ENCODE measurements at places on chromosomes 11 and 22.

GRCh38 chr11:75812542-75813040, 2.4 kb upstream of the UVRAG start:
- no peak for DNase-seq

DNA sequence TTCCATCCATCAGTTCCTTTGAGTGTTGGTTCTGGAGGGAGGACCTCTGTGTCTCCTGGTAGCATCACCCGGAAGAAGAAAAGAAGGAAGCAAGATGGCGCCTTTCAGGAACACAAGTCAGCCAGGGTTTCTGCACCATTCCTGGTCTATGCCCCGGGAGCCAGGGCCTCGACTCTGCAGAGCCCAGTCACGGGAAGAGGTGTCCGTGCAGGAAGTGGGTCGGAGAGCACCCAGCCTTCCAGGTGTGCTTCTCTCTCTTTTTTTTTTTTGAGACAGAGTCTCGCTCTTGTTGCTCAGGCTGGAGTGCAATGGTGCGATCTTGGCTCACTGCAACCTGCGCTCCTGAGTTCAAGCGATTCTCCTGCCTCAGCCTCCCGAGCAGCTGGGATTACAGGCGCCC, 21.2 kb downstream of the MRPL21 start:
- no peak for DNase-seq

DNA sequence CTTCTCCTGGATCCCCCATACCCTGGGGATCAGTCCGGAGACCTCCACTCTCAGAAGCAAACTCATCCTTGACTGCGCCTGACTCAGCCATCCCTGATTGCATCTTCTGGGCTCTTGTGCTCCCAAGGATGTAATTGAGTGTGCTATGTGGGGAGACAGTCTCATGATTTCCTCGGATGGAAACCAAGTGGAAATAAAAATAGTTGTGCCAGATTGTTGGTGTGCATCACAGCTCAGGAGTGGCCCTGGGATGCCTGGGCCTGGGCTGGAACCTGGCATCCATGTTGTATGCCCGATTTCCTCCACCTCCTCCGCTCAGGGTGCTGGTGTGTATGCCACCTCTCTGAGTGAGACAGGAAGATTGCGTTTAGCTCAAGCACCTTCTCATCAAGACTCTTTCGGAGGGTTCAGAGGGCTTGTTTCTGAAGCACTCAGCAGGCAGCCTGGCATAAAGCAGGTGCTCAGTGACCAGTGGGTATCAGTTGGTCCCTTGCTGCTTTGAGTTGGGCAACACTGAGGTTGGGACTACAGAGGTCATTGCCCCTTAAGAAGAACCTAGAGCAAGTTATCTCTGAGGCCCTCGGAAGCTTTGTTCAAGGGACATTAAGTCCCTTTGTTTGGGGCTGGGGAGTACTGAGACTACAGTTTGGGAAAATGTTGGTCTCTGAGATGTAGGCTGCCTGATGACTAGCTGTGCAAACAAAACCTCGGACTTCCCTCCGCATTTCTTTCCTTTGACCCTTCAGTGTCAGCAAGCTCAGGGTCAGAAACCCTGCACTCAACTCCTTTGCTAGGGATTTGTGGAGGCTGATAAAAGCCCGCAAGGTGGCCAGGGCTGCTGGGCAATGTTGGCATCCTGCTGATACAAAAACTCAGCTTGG, 24.8 kb upstream of the MICAL2 start:
- DNase-seq, result no peak

DNA sequence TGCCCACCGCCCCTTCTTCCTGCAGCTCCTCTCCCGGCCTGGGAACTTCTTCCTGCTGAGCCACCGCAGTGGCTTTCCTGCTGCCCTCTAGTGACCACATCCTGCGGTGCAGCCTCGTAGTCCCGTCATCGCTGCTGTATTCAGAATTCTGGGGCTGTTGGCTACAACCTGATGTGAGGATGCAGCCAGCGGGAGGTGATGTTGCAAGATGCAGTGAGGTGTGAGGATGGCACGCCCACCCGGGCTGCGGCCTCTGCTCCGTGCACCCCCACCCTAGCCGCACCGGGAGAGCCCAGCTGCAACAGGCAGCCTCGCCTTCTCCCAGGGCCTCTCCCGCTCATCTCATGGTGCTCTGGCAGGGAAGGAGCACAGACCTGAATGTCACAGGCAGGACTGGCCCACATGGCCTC, 10.1 kb downstream of the CHST1 start:
- DNase-seq, result peak; percentile 94

GRCh38 chr22:31130873-31131272, 8.1 kb downstream of the INPP5J start:
- no peak for DNase-seq

DNA sequence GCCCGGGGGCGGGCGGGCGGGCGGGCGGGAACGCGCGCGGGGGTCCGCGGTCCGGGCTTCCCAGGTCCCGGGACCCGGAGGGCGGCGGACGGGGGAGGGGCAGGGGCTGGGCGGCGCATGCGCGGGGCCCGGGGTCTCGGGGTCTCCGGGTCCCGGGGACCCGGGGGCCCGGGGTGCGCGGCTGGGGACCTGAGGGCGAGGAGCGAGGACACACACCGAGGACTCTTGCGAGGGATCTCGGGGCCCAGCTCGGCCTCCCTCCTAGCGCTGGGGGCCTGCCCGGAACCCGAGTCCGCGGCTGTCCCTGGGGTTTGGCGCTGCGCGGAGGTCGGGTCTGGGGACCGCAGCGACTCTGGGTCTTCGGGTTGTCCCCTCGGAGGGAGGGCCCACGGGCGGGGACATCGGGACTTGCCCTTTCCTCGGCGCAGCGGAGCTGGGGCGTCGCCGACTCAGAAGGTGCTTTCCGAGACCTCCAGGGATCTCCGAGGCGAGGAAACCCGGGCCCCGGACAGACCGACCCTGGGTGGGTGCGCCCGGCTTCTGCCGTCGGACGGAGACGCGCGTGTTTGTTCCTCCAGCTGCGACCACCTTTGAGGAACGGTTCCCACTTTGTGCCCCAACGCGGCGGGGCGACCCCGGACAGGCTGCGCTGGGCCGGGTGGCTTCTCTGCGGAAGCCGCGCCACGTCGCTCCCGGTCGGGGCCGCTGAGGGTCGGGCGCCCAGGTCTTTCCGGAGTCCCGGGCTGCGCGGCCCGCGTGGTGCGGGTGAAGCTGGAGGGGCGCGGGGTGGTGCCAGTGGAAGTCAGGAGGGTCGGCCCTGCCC, 540 bp downstream of the PPARA start:
- DNase-seq, result peak; percentile 52
